ENCODE measurements at places on chromosomes 5 and 9.

DNA sequence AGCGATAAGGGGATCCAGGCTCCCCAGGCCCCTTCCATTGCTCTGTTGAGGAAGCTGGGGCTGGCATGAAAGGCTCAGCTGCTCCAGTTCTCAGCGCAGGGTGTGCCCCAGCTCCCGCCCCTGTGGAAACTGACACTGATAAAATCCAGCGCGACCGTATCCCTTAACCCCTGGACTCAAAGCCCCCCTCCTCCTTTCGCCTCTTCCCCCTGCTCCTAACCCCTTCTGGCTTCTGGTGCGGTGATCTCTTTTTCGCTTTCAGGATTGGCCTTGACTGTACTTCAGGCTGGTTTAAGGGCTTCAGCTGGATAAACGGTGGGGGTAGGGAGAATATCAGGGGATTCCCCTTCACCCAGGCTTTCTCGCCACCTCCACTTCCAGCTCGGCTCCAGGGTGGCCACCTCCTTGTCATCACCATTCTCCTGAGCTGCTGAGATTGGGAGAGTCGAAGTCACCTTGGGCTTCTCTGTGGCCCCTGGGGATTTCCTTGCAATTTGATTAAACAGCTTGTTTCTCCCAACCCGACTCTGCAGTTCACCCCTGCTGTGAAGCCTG, 843 bp downstream of the BSPRY start:
- DNase-seq, result no peak

GRCh38 chr5:179229331-179229831, 115.9 kb downstream of the ADAMTS2 start:
- DNase-seq, result no peak

DNA sequence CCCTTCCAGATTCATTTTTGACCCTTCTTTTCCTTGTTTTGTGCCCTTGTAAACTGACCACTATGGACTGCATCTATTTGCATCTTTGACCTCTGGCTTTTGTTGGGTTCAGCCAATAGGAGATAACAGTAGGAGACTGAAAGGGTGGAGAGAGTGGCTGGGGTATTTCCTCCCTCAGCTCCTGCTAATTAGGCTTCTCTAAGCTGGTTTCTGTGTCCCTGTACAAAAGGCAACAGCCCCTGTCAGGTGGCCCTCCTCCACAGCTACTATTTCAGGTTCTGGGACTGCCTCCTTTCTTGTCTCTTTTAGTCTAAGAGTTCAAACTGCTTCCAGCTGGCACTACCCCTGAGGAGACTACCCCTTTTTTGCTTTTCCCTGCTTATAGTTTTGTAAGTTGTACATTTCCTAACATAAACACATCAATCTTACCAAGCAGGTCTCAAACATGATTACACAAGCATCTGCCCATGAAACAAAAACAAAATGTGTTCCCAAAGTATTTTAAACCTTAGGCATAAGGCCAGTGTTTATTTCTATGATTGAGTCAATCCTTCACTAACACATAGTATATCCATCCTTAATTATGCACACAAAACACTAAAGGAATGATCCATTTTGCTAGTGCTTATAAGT, 262.0 kb upstream of the TRPM3 start:
- DNase-seq, result no peak

- DNase-seq, result no peak
These were observed 53.2 kb upstream of the WDR41 start for GRCh38 chr5:77545285-77545684.

DNA sequence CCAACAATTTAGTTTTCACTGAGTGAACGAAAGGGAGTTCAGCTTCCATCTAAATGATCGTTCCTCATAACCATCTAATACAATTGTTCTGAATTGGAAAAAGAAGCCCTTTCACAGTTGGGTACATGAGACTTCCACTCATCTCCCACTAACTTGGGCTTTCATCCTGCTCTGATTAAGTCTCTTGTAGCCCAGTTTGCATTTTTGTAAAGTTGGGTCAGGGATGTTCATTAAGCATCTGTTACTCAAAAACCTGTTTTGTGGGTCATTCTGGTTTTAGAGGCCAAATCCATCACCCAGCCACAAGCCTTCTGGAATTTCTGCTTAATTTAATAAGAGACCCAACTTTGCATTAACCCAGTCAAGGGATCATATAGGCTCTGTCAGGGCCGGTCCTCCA, 385.3 kb downstream of the BNC2 start:
- DNase-seq, result no peak

GRCh38 chr9:131743096-131743495, 3.2 kb upstream of the RAPGEF1 start:
- DNase-seq, result no peak

DNA sequence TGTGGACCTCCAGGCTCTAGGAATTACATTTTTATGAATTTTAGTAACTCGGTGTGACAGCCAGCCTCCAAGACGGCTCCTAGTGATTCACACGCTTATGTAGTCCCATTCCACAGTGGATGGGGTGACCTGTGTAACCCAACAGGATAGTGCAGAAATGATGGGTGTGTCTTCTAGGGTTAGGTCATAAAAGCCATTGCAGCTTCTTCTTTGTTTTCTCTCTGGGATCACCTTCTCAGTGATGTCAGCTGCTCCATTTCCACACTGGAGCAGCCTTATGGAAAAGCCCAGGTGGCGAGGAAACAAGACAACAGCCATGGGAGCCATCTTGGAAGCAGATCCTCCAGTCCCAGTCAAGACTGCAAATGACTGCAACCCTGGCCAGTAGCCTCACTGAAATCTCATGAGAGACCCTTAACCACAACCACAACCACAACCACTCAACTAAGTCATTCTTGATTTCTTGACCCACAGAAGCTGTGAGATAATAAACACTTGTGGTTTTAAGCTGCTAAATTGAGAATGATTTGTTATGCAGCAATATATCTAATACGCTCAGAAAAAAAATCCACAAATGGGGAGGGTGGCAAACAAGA, 5.1 kb upstream of the GNPDA1 start:
- peak; percentile 52 for DNase-seq

- DNase-seq, result no peak
These were observed 16.7 kb downstream of the FAM193B start for GRCh38 chr5:177537389-177538361.
